ENCODE measurements at places on chromosomes 6 and 20. TPM values are rescaled to one million over a fixed set of nuclear protein-coding genes. Genes with fewer than 3 reads are reported as not detected.

The GRM1 gene
- 0.05 TPM for polyA plus RNA-seq

The GCLC gene
- 17.4 TPM for polyA plus RNA-seq

GRCh38 chr6:81844686-81845085, 92.2 kb upstream of the TENT5A start:
- DNase-seq: no peak
- no peaks in the 10 kb centered on the region for H3K27me3 ChIP-seq
- H3K4me3 ChIP-seq: no peak overlapping the region
- no peak overlapping the region for H3K27ac ChIP-seq
- no peaks in the 10 kb centered on the region for H3K36me3 ChIP-seq
- H3K4me1 ChIP-seq: no peaks in the 10 kb centered on the region

DNA sequence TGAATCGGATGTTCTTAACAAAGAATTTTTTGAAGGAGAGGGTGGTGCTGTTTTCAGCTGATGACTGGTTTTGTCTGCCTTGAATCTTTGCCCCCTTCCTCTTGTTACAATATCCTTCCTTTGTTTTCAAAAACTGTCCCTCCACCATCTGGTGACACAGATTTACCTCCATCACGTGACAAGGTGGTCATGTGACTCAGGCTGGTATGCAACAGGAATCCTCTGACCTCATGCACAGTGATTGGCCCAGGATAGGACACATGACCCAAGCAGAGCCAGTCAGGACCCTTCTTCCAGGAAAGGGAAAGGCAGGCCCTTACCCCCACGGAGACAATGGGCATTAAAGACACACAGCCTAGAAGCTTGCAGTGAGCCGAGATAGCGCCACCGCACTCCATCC, 84.7 kb upstream of the MC3R start:
- no peak overlapping the region for H3K4me3 ChIP-seq
- no peaks in the 10 kb centered on the region for H3K36me3 ChIP-seq
- H3K27ac ChIP-seq: no peak overlapping the region
- H3K4me1 ChIP-seq: no peaks in the 10 kb centered on the region

GRCh38 chr6:3005874-3006273, 6.2 kb downstream of the NQO2 start:
- no peak overlapping the region for H3K27ac ChIP-seq
- no peak for DNase-seq
- H3K27me3 ChIP-seq: no peaks in the 10 kb centered on the region

DNA sequence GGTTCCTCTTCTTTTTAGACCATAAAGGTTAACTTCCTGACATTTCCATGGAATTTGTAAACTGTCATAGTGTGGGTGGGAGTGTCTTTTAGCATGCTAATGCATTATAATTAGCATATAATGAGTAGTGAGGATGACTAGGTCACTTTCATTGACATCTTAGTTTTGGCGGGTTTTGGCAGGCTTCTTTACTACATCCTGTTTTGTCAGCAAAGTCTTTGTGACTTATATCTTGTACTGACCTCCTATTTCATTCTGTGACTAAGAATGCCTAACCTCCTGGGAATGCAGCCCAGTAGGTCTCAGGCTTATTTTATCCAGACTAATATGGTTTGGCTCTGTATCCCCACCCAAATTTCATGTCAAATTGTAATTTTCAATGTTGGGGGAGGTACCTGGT, 149.6 kb upstream of the SYNCRIP start:
- no peak overlapping the region for H3K4me3 ChIP-seq
- no peaks in the 10 kb centered on the region for H3K4me1 ChIP-seq
- no peaks in the 10 kb centered on the region for H3K27me3 ChIP-seq
- H3K27ac ChIP-seq: no peak overlapping the region
- DNase-seq: no peak

GRCh38 chr20:49510562-49511122, 28.2 kb upstream of the KCNB1 start:
- H3K27me3 ChIP-seq: no peaks in the 10 kb centered on the region
- no peak overlapping the region for H3K4me3 ChIP-seq
- H3K4me1 ChIP-seq: no peaks in the 10 kb centered on the region
- DNase-seq: no peak

GRCh38 chr6:151257985-151258445, 18.2 kb downstream of the AKAP12 start:
- no peak overlapping the region for H3K27ac ChIP-seq
- H3K4me3 ChIP-seq: no peak overlapping the region
- H3K27me3 ChIP-seq: no peaks in the 10 kb centered on the region
